ENCODE measurements at places on chromosomes 4 and X.

GRCh38 chr4:59644765-59645164, 1555.4 kb upstream of the ADGRL3 start:
- no peak for DNase-seq

DNA sequence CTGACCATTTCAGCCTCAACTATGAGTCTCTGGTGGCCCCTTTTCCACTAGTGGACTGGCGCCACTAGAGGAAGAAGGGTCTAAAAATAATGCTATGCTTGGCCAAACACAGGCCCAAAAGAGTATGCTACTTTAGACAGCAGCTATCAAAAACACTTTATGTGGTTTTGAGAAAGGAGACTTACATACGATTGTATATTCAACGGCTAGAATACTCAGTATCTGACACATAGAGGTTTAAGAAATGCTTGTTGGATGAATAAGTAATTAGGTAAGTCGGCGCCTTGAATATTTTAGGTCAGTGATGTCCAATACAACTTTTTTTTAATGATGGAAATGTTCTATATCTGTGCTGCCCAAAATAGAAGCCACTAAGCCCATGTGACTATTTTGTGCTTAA, 25.7 kb upstream of the TMPRSS11A start:
- DNase-seq = no peak

DNA sequence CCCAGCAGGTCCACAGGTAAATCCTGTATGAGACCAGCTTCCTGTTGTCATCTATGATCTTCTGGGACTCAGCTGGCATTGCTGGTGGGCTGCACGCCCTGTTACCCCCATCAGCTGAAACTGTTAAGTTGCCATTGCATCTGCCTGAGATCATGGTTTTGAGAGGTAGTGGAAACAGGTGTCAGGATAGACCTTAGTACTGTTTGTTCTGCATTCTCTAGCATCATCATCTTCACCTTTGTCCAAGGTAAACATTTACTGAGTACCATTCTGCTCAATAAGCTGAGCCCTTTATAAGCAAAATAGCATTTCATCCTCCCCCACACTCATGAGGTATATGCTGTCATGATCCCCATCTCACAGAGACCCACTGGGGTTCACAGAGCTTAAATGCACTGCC, 42.9 kb upstream of the PROM1 start:
- no peak for DNase-seq

- DNase-seq = no peak
Observed at GRCh38 chr4:90184560-90184959, 57.4 kb downstream of the CCSER1 start.

- peak; percentile 31 for DNase-seq
Observed at GRCh38 chr4:17787315-17787714, 5.9 kb upstream of the FAM184B start.

- no peak for DNase-seq
Observed at GRCh38 chr4:39521253-39521919, 5.9 kb downstream of the UGDH start.

Measured in skeletal muscle cell (primary cell).